ENCODE measurements at places on chromosomes 3 and 15.

DNA sequence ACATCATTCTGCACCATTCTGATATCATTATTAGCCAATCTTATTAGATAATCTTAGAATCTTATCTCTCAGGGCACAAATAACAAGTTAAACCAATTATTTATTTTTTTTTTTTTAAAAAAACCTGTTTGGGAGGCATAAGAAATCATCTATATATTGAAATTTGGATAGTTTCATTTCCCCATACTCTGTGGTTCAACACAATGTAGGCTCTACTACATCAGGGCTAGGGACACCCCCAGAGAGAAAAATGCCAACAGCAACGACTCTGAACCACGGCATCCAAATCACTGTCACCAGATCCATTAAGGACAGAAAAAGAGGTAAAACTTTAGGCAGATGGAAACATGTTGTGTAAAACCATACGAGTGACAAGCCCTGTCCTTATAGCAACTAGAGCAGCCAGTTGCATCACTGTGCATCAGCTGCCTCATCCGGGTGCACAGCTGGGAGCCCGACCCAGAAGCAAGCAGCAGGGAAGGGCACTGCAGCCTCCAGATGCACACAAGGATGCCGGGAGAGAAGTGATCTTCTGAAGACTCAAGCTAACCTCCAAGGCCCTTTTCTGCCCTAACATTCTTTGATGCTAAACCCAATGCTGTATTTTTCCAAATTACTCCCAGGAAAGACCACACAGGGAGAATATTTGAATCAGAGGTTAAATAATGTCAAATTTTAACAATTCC, 381.1 kb downstream of the CTNNB1 start:
- DNase-seq, result no peak

GRCh38 chr3:51932471-51933370, 9.0 kb downstream of the RRP9 start:
- DNase-seq, result no peak

- DNase-seq, result no peak
These were observed 98.5 kb upstream of the UMPS start for GRCh38 chr3:124631727-124632126.

DNA sequence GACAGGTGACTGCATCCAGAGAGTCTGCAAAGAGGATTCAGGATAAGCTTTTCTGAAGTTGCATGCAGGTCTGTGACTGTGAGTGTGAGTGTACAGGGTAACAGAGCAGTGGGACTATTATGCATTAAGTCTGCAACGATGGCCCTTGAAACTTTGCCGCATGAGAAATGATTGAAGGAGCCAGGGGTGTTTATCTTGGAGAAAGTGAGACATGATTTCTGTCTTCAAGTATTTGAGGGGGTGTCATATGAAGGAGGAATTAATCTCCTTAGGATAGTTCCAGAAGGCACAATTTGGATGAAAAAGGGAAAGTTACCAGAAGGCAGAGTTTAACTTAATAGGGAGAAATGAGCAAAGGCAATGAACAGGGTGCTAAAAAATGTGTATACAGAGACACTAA, 119.6 kb downstream of the ARNT2 start:
- no peak for DNase-seq

GRCh38 chr3:70926835-70927234, 614.4 kb upstream of the MDFIC2 start:
- no peak for DNase-seq

- DNase-seq, result no peak
These were observed 316.8 kb downstream of the CHST2 start for GRCh38 chr3:143436231-143436930.

DNA sequence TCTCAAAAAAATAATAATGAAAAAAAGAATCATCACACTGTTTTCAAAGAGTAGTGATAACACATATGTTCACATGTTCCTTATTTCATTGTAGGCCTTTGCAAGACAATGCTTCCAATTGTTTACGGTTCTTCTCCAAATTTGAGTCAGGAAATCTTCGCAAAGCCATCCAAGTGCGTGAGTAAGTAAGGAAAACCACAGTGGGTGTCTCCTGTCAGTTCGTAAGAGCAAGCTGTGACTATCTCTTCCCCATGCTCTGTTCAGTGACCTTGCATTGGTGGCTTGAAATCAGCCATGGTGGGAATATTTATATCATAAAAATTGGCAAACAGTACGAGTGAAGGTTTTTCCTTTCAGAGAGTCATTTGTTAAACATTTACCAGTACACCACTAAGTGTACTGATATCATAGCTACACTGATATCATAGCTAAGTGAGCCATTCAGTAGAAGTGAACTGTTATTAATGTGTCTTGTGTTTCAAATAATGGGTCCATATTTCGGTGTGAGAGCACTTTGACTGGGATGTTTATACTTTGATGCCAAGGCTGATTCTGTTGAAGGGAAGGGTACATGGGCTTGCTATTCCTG, 187.3 kb downstream of the AGBL1 start:
- no peak for DNase-seq

DNA sequence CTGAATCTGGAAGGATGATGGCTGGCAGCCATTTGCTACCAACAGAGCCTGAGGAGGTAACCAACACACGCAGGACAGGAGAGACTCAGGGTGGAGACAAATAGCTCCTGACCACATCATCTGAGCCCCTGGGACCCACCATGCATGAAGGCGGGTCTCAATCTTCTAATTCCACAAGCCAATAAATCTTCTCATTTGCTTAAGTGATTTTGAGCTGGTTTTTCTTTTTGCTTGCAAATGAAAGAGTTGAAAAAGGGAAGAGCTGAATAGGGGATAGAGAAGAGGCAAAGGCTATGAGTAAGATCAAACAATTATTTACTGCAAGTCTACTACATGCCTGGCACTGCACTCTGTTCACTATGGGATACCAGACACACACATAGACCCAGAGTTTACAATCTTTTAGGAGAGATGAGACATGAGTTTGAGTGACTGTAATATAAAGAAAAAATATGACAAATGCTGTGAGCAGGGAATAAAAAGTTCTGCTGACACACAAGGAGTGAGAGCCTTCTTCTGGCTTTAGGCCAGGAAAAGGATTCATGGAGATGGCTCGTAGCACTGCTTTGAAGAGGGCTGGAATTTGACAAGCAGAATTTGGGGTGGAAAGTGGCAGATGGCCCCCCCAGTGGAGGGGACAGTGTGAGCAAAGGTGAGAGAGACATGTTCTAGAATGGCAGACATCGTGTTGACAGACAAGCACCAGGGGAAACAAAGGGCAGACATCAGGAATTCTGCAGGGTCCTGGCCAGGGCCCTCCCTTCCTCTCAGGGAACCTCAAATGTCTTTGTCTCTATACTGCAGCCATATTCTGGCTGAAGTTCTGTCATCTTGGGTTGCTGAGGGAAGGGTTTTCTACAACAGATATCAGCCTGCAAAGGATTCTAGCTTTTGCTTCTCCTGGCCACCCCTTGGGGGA, 69.8 kb upstream of the WNT5A start:
- no peak for DNase-seq

GRCh38 chr3:186902154-186902553, 28.2 kb upstream of the ST6GAL1 start:
- no peak for DNase-seq

GRCh38 chr15:39124155-39124552, 456.7 kb upstream of the THBS1 start:
- no peak for DNase-seq

GRCh38 chr3:134449277-134449676, 36.5 kb downstream of the ANAPC13 start:
- DNase-seq, result no peak

GRCh38 chr3:138458774-138459499, 24.5 kb downstream of the ESYT3 start:
- no peak for DNase-seq

GRCh38 chr15:37764733-37765191, 169.7 kb upstream of the TMCO5A start:
- no peak for DNase-seq

GRCh38 chr3:45950686-45951600, 7.7 kb downstream of the CXCR6 start:
- DNase-seq, result no peak

- DNase-seq, result no peak
These were observed 582.3 kb upstream of the NAALADL2 start for GRCh38 chr3:174276826-174277225.

GRCh38 chr3:188041193-188041592, 112.8 kb upstream of the LPP start:
- no peak for DNase-seq

- DNase-seq, result no peak
These were observed 87.9 kb downstream of the DNAJB8 start for GRCh38 chr3:128378631-128379347.

DNA sequence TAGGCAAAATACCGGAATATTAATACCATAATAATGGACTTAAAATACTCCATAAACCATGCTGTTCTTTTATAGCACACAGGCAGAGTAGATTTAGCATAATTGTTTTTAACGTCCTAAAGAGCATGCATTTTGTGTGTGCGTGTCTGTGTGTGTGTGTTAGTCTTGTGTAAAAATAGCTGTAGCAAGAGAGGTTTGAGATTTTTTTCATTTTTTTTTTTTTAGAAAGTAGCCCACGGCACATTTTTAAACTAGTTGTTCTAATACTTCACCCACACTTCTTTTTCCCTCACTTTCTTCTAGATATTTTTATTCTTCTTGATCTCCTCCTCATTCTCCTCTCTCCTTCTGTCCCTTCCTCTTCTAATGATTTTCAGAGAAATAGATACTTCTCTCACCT, 7.5 kb upstream of the ST3GAL6 start:
- DNase-seq, result no peak

- no peak for DNase-seq
These were observed 170.2 kb upstream of the ICE2 start for GRCh38 chr15:60648928-60649679.

DNA sequence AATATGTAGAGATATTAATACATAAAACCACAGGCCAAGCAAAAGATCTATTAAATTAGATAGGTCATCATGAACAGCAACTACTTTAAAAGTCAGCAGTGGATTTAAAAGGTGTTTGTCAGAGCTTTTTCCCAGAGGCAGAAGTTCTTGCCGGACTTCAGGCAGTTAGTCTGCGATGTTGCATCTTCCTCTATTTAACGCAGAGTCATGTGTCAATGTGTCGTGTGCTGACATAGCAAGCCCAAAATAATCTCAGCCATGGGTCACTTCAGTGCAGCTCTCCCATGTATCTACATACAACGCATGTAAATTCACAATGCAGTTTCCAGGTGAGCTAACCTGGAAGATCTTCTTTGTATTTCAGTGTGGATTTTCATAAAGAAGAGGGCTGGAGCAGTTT, 8.0 kb upstream of the TMEM212 start:
- no peak for DNase-seq

DNA sequence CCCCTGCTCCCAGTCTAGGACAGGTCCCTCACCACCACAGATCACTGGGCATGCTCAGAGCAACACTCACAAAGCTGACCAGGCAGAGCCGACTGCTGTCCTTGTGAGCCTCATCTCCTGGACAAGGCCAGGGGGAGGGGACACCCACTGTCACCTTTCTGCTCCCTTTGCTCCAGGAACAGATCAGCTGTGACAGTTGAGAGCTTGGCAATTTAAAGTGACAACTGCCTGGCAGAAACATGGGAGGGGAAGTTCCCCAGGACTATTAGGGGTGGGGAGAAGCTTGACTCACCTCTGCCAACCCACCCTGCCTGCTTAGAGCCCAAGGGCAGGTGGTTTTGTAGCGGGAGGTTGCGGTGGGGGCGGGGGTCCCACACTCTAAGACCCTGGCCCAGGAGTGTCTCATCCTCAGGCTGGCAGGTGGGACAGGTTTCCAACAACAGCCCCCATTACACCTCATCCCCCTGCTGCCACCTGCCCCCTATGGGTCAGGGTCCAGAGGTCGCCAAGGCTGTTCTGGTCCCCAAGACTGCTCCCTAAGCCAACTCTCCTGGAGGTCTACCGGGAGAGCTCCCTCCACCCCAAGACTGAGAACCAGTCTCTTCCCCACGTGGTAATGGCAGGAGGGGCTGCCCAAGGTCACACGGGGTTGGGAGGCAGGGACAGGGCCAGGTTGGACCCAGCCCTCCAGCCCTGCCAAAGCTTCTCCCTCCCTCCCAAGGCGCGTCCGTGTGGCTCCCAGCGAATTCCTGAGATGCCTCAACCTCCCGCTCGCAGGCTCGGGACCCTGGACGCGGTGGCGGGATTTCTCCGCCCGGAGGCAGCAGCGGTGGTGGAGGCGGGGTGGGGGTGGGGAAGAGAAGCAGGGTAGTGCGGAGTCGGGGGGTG, 80.4 kb downstream of the IQSEC1 start:
- no peak for DNase-seq

DNA sequence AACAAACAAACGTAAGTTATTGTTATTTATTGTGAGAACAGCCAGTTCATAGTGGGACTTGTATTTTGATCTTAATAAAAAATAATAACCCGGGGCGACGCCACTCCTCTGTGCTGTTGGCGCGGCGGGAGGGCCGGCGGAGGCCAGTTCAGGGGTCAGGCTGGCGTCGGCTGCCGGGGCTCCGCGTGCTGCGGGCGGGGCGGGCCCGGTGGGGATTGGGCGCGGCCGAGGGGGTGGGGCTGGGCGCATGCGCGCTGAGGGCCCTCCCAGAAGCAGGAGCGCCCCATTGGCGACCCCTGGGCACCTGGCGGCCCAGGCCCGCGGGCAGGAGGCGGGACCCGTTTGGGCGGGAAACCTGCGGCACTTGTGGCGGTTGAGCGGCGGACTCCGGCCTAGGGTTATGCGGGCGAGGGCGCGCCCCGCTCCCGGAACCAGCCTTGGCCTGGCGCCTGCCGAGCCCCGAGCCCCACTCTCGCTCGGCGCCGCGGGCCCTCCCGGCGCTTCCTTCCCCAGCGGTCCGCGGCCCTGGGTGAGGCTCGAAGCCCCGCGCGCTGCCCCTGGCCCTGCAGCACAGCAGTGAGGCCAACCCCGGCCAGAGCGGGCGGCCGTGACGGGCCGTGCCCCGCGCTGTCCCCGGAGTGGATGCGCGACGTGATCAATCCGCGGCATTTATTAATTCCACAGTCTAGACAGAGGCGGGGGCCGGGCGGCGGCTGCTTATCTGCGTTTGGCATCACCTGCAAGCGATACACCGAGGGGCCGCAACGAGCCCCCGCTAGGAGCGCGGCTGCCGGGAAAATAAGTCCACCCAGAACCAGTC, 6.0 kb downstream of the ISL2 start:
- DNase-seq, result no peak

GRCh38 chr3:177448987-177449359, 251.7 kb upstream of the TBL1XR1 start:
- DNase-seq, result no peak

- no peak for DNase-seq
These were observed 35.2 kb upstream of the ARL14 start for GRCh38 chr3:160641665-160642309.

GRCh38 chr3:128591738-128592426, 58.7 kb downstream of the RPN1 start:
- no peak for DNase-seq

DNA sequence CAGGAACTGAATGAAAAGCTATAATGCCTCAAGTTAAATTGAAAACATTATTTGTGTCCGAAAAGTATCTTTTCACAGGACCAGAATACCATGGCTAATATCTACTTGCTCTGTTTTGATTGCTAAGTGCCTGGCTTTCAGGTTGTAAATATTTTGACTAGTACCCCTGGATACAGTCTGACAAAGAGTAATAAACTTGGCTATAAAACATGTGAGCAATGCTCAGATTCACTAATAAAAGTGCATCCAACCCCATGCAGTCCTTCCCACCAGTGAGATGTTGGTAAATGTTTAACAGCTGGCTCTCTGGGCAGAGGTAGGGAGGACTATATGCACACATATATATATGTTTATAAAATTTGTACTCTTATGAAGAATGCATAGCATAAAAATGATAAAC, 281.8 kb upstream of the TGFBR2 start:
- no peak for DNase-seq

- DNase-seq, result no peak
These were observed 225.1 kb downstream of the CHST2 start for GRCh38 chr3:143344516-143345165.

GRCh38 chr3:36540888-36541518, 160.7 kb downstream of the STAC start:
- no peak for DNase-seq

- no peak for DNase-seq
These were observed 128.7 kb downstream of the GHSR start for GRCh38 chr3:172319595-172319994.

Measured in left forelimb (tissue), 1 donor.